ENCODE measurements at places on chromosomes 7 and 10.

DNA sequence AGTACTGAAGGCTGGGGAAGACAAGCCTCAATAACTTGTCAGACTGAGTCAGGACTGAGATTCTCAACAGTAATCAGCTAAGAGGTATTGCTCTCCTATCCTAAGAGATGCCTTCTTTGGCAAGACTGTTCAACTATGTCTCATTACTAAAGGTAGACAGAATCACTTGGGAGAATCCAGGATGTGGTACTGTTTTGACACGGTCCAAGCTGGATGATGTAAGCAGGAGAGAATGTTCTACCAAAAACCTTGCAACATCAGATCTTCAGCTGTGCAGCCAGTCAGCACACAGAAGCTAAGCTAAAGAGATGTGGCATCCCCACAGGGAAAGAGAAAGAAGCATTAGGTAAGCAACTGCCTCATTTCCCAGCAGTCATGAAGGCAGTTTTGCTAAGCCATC, 391.4 kb downstream of the NRG3 start:
- no peak for DNase-seq

GRCh38 chr10:75569506-75569905, 138.1 kb downstream of the LRMDA start:
- no peak for DNase-seq

- no peak for DNase-seq
Measured at GRCh38 chr10:36802490-36803153, 322.8 kb upstream of the ANKRD30A start.

DNA sequence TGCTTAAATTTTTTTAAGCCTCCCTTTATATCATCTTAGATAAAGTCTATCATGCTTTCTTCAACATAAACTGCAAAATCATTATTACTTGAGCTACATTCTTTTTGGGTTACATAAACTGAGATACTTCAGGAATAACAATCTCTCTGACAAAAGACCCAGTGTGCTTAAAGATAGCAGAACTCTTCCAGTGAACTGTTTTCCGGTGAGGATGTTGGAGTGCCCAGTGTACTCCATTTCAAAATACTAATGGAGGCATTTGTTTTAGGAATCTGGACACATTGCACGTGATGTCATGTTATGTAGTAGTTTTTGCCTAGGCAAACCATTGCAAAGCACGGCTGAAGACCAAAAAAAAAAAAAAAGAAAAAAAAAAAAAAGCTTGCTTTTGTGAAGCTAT, 388.2 kb upstream of the CELF2 start:
- DNase-seq, result no peak

GRCh38 chr7:16493266-16493665, 27.7 kb upstream of the SOSTDC1 start:
- DNase-seq, result no peak

- no peak for DNase-seq
Measured at GRCh38 chr7:80875537-80876120, 43.2 kb downstream of the SEMA3C start.

DNA sequence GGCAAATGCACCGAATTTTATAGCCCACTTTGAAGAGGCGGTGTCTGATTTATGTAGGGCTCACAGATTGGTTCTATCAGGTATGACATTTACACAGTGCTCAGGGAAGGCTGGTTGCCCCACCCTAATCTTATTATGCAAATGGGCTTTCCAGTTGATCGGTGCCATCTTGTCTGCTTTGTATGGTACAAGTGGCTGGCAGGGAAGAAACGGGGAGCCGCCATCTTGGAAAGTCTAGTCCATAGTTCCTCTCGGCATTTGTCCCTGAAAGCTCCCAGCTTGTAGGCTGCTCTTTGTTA, 36.6 kb downstream of the TMEM229A start:
- no peak for DNase-seq

- no peak for DNase-seq
Measured at GRCh38 chr7:50349963-50350944, 45.7 kb downstream of the IKZF1 start.

- no peak for DNase-seq
Measured at GRCh38 chr10:52768001-52768532, 4.5 kb downstream of the MBL2 start.

GRCh38 chr7:98448766-98449165, 47.9 kb upstream of the BAIAP2L1 start:
- DNase-seq, result no peak

GRCh38 chr10:116263870-116264655, 8.9 kb downstream of the GFRA1 start:
- no peak for DNase-seq

DNA sequence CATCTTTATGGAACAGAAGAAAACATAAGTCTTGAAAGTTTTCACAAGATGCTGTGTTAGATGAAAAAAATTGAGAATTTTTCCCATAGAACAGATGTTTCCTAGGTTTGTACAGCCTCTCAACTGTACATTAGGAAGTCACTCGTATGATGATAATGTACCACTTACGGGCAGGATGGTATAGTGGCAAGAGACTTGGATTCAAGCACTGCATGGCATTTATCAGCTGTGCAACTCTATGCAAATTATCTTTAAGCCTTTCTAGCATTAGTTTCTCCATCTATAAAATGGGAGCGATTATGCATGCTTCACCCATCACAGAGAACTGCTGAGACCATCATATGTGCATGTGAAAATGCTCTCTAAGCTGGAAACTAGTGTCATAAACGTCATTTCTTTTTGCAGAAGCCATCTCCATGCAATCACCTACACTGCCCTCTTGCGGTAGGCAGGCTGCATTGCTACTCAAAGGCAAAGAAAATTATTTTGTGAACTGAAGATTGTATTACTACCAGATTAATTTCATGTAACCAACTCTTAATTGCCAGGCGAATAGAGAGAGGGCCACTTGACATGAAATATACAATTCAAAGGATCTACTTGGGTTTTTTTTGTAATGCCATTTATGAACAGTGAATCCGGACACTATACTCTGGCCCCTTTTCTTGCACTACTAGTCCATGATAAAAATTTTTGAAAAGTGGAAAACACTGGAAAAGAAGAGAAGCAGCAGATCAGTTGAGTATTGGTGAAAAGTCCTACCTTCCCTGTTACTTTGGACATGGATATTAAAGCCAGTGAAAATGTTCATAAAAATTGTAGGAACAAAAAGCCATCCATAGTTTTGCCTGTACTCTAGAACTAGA, 102.3 kb downstream of the JAZF1 start:
- DNase-seq, result peak; percentile 42

- DNase-seq, result no peak
Measured at GRCh38 chr7:47253650-47254080, 328.2 kb downstream of the TNS3 start.

DNA sequence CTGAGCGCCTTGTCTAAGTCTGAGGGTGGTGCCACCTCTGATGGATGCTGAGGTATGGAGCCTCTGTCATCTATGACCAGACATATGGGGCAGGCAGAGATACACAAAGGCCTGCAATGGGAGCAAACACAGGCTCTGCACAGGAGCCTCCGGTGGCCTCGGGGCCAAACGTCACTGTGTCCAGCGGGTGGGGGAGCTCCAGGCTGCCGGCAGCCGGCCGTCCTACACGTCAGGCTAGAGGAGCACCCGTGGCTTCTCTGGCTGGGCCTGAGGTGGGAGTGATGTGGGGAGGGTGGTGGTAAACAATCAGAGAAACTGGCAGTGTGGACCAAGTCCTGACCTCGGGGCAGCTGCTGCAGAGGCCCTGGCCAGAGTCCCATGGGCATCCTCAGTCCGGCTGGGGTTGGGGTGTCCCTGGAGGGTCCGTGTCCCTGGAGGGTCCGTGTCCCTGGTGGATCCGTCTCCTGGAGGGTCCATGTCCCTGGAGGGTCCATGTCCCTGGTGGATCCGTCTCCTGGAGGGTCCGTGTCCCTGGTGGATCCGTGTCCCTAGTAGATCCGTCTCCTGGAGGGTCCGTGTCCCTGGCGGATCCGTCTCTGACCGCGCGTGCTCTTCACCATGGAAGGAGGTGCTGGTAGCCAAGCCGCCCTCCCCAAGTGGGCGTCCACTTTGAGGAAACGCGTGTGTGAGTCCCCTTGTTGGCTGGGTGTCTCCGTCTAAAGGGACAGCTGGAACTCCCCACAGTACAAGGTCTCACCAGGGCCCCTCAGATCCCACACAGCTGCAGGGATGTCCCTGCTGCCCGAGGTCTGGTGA, 24.2 kb upstream of the FAM20C start:
- no peak for DNase-seq

GRCh38 chr7:6691103-6691502, 15.6 kb downstream of the ZNF12 start:
- no peak for DNase-seq

DNA sequence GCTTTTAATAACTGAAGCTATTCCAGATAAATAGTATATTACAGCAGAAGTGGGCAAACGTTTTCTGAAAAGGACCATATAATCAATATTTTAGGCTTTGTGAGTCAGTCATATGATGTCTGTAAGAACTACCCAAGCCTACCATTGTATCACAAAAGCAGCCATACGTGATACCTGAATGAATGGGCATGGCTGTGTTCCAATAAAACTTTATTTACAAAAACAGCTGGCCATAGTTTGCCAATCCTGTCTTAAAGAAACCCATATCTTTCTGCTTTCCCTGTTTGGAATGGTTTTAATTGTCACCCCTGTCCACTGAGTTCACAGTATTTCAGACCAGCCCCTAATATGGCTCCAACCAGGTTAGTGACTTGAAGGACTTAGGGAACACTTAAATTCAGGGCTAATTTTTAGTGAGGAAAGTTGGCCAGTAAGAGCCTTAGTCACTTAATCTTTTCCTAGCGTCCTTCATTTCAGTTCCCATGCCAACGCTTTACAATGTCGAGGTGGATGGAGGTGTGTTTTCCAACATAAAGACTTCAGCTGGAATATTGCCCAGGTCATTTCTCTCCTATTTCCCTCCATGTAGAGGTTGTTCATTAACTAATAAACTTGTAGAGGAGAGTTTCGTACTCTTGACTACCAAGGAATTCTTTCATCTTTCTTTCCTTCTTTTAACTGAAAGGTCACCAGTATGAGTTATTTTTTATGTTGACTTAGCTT, 184.5 kb downstream of the TRIL start:
- DNase-seq, result peak; percentile 46

GRCh38 chr7:16695621-16696237, 49.7 kb downstream of the BZW2 start:
- peak; percentile 39 for DNase-seq

- DNase-seq, result no peak
Measured at GRCh38 chr10:123145542-123146012, 2.4 kb upstream of the HMX2 start.

DNA sequence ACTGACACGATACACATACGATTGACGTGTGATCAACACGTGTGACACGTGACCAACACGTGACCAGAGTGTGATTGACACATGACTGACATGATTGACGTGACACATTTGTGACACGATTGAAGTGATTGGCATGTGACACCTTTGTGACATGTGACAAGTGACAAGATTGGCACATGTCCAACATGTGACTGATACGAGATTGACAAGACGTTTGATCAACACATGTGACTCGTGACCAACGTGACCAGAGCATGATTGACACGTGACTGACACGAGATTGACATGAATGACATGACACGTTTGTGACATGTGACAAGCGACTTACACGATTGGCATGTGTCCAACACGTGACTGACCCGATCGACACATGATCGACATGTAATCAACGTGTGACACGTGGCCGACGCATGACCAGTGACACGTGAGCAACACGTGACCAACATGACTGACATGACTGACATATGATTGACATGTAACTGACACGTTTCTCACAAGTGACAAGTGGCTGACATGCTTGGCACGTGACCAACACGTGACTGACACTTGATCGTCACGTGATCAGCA, 22.0 kb downstream of the CRPPA start:
- no peak for DNase-seq

DNA sequence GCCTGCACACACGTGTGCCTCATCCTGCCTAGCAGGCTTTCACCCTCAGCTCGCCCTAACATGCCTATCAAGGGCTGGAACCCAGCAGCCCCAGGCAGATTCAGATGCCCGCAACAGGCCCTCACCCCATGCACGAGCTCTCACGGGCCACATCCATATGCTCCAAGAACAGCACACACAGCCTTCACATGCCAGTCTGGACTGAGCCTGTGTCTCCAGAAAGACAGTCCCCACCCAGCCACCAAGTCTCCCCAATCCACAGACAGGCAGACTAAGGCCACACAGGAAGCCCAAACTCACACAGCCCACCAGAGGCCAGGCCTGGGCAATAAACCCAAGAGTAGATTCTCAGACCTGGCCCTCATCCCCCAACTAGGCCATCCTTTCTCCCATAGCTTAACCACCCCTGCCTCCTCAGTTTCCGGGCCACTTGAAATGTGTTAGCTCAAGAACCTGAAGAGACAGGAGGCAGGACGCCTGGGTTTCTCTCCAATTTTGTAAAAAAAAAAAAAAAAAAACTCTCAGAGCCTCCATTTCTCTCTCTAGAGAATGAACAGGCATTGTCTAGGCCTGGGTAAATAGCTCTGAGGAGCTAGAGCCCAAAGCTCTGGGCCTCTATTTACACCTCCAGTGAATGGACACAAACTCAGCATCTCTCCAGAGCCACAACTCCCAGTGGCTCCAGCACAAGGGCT, 6.8 kb downstream of the LDB1 start:
- no peak for DNase-seq

- no peak for DNase-seq
Measured at GRCh38 chr10:78148961-78149612, 115.4 kb downstream of the RPS24 start.

DNA sequence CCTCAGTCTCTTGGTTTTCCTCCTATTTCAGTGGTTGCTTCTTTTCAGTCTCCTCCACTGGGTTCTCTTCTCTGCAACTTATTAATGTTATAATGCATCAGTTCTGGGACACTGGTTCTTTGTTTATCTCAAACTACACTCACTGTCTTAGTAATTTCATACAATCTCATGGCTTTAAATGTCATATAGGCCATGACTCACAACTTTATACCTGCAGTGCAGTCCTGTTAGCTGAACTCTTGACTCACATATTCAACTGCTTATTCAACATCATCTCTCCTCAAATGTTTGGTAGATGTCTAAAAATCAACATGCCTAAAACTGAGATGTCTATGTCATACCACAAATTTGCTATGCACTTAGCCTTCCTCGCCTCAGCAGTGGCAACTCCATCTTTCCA, 101.2 kb upstream of the PALS2 start:
- no peak for DNase-seq

DNA sequence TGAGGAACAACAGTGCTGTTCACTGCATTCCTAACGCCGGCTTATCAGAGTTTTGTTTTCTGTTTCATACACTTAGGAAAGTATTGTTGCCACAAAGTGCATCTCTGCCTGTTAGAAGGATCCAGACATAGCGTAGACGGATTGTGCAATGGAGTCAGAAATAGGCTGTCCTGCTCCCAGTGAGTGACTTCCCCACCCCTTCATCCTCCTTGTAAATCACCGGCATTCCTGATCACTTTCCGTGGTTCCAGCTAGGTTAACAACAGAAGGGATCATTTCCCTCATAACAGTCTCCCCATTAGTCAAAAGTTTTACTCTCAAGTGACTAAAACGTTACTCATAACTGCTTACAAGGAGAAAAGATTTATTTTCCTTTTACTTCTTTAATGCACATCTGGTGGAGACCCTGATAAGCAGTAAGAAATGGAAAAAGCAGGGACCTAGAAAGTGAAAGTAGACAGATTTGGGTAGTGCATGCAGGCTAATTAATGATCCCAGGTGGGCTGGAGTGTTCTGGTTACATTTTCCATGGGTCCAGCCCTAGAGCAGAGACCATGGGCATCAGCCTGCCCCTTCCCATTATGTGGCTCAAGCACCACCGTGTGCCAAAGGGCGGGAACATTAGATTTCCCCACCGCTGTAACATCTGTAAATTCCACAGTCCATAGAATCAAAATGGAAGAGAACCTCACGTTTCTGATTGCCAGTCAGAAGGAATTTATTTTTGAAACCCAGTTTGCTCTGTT, 395.1 kb upstream of the GALNT17 start:
- DNase-seq, result no peak
